ENCODE measurements at places on chromosomes 6 and 20.

DNA sequence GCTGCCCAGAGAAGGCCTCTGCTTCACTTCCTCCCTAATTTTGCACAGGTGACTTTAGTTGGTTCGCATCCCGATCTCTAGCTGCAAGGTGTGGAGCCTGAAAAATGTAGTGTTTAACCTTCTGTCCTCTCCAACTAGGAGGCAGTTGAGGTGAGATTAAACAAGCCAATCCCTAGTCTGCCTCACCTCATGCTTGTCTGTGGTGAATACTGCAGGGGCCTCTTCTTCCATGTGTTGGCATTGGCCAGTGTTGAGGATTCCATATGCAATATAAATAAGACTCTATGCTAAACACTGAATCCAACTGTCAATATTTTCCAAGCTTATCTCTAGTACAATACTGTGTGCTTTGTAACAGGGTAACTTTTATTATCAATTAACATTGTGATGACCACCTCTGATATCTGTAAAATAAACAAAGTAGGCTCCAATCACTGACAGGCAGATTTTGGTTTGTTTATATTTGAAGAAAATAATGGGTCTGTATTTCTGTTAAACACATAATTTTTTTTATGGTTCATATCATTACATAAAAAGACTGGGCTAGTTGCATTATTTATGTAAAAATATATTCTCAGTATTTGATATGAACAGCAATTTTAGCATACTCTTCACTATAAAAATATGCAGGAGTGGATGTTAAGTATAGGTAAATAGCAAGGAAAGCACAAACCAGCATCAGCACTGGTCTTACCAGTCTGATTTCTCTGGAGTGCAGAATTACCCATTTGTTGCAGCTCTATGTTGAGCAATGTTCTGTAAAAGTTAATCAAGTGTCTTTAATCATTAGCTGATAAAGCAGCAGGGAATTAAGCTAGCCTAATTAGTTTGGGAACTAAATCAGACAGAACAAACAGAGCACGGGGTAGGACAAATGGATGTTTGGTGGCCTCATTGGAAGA lies 74.0 kb downstream of the ANKRD6 start:
- no peak for DNase-seq

- no peak for DNase-seq
Observed at GRCh38 chr6:15911753-15912504, 217.0 kb upstream of the MYLIP start.

GRCh38 chr6:21128601-21129000 lies 464.9 kb upstream of the SOX4 start:
- no peak for DNase-seq

DNA sequence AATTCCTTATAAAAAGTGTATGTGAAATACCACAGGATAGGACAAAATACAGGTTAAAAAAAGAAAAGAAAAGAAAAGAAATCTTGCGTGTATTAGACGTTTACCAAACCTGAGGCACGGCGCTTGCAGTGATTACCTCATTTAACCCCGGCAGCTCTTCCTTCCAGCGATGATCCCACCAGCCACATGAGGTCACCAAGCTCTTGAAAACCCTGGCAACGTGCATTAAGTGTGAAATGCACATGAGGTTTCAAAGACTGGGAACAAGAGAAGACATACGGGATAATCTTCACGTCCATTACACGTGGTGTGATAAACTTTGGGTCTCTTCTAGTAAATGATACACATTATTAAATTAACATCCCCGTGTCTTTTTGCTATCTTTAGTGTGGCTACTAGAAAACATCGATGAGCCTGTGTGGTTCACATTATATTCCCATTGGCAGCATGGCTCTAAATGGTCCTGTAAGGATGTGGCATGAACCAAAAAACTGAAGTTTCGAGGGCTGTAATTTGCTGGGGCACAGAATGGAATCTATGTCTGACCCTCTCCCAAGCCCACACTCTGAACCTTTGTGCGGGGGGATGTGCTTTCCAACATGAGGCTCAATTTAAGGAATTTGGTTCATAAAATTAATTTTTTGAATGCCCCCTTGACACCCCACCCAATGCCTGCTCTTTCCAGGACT lies 59.2 kb upstream of the THBS2 start:
- no peak for DNase-seq

- no peak for DNase-seq
Observed at GRCh38 chr20:40491009-40491590, 197.9 kb downstream of the MAFB start.

- no peak for DNase-seq
Observed at GRCh38 chr6:108650325-108650724, 89.6 kb downstream of the FOXO3 start.

DNA sequence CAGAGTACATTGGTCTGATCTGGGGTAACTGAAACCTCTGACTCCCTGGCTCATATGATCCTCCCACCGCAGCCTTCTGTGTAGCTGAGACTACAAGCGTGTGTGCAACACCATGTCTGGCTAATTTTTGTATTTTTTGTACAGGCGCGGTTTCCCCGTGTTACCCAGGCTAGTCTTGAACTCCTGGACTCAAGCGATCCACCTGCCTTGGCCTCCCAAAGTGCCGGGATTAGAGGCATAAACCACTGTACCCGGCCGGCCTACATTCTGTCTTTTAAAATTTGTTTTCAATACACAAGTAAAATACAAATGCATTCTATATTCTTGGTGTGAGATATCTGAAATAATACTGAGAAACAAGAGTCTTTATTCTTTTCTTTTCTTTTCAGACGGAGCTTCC lies 1.7 kb upstream of the CBFA2T2 start:
- no peak for DNase-seq

GRCh38 chr6:79246891-79247290 lies 12.4 kb upstream of the HMGN3 start:
- DNase-seq, result no peak

GRCh38 chr6:69584913-69585729 lies 211.7 kb downstream of the LMBRD1 start:
- DNase-seq, result no peak

DNA sequence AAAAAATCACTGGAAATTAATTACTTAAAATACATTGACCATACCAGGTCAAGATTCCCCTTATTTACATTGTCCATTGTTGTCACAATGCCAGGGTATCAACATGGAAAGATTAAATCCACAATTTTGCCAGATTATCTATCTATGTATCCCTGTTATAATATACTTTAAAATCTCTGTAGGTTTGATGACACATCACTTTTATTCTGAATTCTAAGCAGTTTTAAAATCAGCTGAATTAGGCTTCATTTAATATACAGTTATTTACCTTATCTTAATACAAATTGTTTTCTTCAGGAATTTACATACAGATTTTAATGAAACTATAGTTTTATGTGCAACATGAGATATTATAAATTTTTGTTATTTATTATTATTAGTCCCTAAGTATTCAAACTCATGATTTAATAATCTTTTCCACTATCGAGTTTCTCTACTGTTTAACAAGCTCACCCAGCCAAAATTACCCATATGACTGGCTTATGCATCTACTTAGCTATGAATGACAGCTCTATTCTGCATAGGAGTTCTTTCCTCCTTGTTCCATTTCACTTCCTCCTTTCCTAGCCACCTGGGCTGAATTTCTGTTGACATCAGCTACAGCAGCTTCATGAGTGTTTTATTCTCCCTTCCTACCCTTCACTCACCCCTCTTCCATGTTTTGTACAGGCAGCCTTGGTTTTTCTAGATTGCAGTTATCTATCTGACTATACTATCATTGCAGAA lies 654.2 kb upstream of the MAP3K7 start:
- DNase-seq, result no peak

- no peak for DNase-seq
Observed at GRCh38 chr20:63578224-63579016, 4.4 kb upstream of the HELZ2 start.

- no peak for DNase-seq
Observed at GRCh38 chr6:40946738-40947301, 92.2 kb downstream of the UNC5CL start.

GRCh38 chr6:35272005-35272404 lies 12.5 kb downstream of the ZNF76 start:
- no peak for DNase-seq

- DNase-seq, result peak; percentile 98
Observed at GRCh38 chr6:157107915-157108651, 215.2 kb downstream of the TMEM242 start.

GRCh38 chr6:36698871-36699271 lies 1.2 kb downstream of the RAB44 start:
- DNase-seq, result no peak

DNA sequence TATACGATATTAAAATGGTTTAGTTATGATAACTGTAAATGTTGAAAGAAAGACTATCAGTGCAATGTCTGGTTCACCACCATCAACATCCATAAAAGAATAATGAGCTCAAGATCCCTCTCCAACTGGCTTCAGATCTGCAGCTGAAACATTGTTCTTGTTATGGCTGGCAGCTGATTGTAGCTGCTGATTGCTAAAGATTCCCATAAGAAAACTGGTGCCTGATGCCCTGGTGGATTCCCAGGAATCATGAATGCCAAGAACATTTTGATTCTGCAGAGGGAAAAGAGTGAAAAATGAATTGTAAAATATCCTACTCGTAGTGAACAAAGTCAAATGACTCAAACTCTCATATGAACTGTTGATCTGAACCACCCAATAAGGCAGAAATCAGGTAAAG lies 1160.2 kb downstream of the EPHA7 start:
- no peak for DNase-seq

DNA sequence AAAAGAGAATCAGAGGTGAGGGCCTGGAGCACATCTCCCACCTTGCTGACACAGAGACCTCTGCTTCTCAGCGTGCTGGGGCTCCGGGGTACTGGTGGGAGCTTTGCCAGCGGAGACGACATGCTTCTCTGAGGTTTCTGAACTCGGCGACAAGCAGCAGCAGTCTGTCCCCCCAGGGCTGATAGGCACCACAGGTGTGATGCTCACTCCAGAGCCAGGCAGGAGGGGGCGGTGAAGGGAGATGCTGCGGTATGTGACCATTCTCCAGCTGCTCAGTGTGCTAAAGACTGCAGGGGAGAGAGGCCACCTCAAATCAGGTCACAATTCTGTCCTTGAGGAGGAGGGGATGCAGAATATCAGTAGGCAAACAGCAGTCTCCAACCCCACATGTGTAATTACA lies 219.9 kb downstream of the ALDH8A1 start:
- no peak for DNase-seq

DNA sequence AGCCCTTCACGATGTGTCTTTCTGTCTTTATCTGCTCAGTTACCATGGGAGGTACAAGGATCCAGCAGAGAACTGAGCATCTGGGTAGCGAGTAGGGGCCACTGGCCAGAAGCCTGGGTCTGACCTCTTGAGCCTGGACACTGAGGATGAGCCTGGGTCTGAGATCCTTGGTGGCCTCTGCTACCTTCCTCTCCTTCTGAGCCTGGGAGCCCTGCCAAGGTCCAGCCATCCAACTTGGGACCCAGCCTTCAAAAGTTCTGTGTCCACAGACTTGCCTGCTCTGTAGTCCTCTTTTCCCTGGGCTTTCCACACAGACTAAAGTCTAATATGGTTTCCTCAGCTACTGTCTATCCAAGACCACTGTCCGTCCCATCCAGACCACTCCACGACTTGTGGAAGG lies 60.2 kb upstream of the NAA20 start:
- no peak for DNase-seq

DNA sequence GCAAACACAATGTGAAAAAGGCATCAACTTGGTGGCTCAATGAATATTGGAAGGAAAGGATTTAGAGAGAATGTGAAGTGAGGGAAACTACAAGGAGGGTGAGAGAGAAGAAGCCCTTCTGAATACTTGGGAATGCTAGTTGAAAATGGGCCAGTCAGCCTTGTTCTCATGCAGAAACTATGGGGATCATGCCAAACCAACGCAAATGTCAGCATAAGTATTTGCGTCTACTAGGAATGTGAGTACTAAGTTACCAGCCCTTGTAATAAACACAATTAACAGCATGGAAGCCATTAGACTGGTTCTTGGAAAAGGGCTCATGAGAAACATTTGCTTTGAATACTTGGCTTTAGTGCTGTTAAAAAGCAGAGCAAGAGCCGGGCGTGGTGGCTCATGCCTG lies 54.9 kb upstream of the AIG1 start:
- no peak for DNase-seq

- no peak for DNase-seq
Observed at GRCh38 chr6:90537723-90538258, 49.1 kb downstream of the MAP3K7 start.

DNA sequence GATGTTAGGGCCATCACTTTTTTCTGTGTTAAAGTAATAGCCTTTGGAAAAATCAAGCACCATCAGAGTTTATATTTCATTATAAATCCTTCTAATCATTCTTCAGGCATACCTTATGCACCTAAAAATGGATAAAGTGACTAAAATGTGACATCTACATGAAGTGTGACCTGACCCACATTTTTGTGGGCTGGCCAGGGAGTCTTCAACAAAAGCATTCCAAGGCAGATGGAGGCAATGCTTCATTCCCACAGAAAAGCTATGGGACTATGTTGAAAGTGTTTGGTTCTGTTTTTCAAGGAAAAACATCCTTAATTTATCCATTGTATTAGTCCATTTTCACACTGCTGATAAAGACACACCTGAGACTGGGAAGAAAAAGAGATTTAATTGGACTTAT lies 58.8 kb upstream of the LTV1 start:
- no peak for DNase-seq

- DNase-seq, result no peak
Observed at GRCh38 chr20:37407019-37407566, 61.2 kb downstream of the SRC start.

DNA sequence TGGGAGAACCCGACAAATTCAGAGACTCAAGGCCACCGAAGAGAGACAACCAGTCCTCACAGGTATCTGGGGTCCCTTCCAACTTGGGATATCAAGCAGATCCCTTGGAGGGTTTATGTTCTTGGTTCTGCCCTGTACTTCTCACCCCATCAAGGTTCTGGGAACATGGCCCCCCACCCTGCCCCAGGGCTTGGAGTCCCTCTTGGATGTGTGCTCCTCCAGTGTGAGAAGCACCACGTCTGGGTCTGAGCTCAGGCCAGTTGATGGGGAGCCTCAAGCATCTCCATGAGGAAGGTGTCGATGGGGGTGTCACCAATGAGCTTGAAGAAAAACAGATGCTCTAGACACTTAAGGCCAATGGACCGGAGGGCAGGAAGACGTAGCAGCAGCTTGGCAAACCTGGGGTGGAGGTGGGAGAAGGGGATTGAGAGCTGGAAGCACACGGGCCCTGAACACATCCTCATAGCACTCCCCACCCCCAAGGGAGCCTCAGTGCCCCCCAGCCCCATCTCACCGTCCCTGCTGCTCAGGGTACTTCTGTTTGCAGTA lies 2.2 kb upstream of the COL11A2 start:
- no peak for DNase-seq

GRCh38 chr6:93176070-93176469 lies 243.3 kb downstream of the EPHA7 start:
- DNase-seq, result no peak

DNA sequence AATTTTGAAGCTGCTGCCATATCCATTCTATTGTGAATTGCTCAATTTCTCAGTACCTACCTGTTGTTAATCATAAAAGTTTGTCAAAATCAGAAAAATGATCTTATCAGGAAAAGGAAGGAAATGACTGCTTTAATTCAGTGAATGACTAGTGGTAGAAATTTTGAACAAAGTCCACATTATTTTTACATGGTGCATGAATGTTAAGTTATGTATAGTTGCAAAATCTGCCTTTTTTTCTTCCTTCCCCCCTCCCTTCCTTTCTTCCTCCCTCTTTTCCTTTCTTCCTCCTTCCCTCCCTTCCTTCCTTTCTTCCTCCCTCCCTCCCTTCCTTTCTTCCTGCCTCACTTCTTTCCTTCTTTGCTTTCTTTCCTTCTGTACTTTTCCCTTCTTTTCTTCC lies 127.1 kb upstream of the TSHZ2 start:
- DNase-seq, result no peak

Data from IMR-90 (cell line).